ENCODE measurements at places on chromosomes 6 and 20.

DNA sequence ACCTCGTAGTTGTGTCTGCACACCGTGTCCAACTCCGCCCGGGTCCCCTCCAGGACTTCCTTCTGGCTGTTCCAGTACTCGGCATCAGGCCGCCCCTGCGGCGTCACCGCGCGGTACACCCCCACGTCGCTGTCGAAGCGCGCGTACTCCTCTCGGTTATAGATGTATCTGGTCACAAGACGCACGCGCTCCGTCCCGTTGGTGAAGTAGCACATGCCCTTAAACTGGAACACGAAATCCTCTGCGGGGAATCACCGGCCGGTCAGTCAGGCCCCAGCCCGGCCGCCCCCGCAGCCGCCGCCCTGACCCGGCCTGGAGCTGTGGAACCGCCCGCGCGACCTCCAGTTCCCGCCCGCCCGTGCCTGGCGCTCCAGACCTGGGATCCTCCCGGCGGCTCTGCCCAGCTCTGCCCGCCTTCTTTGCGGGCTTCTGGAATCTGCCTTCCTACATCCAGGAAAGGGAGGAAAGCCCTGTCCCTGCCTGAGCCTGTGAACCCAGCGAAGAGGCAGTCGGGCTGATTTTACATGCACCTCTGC, 1.6 kb downstream of the HLA-DQB1 start:
- no peak for DNase-seq

- no peak for DNase-seq
Measured at GRCh38 chr6:58113960-58114359, 796.5 kb downstream of the PRIM2 start.

DNA sequence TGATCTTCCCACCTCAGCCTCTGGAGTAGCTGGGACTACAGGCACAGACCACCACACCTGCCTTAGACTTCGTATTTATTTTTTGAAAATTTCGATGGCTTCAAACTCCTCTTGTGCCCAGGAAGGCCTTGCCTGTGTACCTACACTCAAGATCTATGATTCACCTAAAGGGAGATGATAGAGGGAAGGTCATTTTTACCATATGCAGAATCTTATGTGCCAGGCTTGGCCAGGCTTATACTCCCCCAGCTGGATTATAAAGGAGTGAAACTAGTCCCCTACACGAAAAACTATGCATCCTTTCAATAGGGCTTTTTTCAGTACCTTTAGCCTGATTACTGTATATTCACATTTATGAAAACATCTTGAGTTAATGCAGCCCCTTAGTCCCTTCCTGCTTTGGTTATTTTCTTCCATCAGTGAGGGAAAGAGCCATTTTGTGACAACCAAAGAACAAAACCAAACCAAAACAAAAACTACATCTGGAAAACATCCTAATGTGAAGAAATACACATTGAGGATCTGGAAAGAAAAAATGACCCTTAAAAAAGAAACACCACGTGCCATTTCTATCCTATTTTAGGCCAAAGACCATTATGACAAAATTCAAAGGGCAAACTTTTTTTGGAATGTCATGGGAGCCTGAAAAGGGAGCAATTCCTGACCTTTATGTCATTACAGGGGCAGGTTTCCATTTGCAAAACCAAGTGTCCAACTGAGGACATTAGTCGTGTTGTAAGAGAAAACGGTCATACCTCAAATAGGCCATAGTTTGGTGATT, 34.7 kb downstream of the RIPOR2 start:
- DNase-seq, result no peak

GRCh38 chr6:90035047-90035723, 140.9 kb downstream of the GJA10 start:
- no peak for DNase-seq
